Right ventricle myocardium inferior (tissue), 1 donor: ENCODE measurements at places on chromosomes 11 and 22. TPM values are rescaled to one million over a fixed set of nuclear protein-coding genes. Genes with fewer than 3 reads are reported as not detected.

DNA sequence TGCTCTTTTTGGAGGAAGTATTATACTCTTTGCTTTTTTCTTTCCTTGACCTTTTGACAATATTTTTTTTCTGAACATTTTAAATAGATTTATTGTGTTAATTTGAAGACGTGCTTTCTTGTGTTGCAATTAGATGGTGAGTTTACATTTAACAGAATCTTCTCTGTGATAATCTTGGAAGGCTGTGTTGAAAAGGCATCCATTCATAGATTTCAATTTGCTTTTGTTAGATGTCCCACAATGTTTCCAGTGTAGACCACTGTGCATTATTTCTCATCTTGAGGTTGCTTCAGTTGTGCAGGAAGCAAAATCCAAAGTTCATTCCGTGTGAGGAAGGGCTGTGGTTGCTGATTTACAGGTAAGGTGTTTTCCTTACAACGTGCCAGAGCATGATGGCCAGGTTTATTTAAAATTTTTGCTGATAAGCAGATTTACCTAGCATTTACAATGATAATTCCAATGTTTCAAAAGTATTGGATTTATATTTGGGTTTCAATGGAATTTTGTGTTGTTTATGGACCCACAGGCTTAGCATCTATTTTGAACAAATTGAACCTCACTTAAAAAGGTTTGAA lies 4.1 kb upstream of the OR5J2 start:
- DNase-seq, result no peak

The GRM5 gene
- total RNA-seq, result not detected

DNA sequence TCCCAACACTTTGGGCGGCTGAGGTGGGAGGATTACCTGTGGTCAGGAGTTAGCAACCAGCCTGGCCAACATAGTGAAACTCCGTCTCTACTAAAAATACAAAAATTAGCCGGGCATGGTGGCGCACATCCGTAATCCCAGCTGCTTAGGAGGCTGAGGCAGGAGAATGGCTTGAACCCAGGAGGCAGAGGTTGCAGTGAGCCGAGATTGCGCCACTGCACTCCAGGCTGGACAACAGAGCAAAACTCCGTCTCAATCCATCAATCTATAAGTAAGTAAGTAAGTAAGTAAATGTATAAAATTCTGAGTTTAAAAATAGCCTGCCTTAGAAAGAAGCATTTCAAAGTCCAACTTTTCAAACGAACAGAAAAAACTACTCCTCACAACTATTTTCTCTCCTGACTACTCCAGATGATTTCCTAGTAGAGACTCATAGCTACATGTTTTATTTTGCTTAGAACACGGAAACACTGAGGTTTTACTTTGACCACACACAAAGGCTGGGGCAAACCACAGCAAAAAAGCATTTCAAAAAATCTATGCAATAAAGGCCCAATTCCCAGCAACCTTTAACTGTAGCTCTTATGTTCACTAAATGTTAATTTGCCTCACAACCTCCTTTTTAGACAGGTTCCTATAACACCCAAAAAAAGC lies 16.3 kb downstream of the SPTY2D1 start:
- DNase-seq, result no peak

The OR5P2 gene
- total RNA-seq, result not detected

GRCh38 chr11:83938148-83938547 lies 652.0 kb upstream of the CCDC90B start:
- DNase-seq, result no peak

DNA sequence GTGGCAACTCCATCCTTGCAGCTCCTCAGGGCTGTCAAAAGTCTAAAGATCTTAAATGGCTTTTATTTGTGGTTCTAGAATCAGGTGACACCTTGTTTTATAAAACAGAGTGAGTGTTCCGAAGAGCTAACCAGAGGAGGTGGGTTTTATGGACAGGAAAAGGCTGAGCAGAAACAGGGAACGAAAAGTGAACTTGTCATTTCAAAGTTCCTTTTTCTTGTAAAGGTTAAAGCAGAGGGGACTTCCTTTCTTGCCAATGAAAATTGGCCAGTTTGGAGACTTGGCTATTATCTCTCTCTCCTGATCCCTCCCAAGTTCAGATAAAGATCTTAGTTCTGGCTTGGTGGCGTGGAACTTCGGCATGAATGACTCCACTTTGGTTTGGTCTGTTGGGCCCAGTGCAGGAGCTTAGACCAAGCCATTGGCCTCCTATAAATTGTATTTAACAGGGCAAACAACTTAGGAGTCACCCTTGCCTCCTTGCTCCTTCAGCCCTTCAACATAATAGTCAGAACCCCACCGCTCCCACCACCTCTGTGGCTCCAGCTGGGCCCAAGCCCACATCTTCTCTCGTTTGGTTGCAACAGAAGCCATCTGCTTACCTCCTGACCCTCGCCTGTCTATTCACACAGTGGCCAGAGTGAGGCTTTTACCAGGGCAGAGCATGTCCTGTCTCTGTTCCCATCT lies 102.4 kb upstream of the THY1 start:
- DNase-seq, result no peak

GRCh38 chr11:109641549-109641948 lies 219.6 kb downstream of the C11orf87 start:
- DNase-seq, result no peak

- DNase-seq, result no peak
These were observed 6.9 kb downstream of the TRABD start for GRCh38 chr22:50192436-50193204.

The AGBL2 gene
- total RNA-seq, result 0.14 TPM

GRCh38 chr22:49798486-49799151 lies 29.1 kb downstream of the BRD1 start:
- DNase-seq, result no peak

DNA sequence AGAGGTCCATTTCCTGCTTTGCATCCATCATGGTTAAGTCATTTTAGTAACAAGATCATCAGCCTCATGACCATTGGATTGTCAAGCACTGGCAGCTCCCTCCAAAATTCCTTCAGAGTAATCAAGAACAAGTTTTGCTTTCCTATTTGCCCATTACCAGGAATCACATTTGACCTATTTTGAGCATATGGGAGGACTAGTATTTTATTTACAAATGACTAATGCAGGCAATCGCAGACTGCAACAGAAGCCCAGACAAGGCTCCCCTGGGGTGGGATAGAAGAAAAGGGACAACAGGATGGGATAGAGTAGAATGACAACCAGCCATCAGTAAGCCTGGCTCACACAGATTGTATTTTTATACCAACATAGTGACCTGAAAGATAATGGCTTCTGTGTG lies 9.1 kb downstream of the MMP10 start:
- DNase-seq, result no peak

DNA sequence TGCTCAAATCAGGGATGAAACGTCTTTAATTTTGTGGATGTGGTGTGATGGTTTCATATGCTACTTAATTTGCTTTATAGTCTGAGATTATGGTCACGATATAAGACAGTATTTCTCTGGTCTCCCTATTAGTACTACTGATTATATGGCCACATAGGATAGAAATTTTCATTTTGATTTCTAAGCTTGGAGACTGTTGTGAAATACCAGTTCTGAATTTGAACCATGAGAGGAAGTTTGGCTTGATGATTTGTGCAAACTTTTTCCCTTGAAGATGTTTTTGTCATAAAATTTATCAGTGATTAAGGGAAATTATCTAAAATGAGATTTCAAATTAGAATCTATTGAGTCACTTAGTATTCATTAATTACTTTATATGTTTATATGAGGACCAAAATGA lies 2.7 kb downstream of the RNF169 start:
- no peak for DNase-seq

The OR51A2 gene
- total RNA-seq, result not detected

- DNase-seq, result no peak
These were observed 62.6 kb downstream of the KCNJ1 start for GRCh38 chr11:128804481-128804880.

DNA sequence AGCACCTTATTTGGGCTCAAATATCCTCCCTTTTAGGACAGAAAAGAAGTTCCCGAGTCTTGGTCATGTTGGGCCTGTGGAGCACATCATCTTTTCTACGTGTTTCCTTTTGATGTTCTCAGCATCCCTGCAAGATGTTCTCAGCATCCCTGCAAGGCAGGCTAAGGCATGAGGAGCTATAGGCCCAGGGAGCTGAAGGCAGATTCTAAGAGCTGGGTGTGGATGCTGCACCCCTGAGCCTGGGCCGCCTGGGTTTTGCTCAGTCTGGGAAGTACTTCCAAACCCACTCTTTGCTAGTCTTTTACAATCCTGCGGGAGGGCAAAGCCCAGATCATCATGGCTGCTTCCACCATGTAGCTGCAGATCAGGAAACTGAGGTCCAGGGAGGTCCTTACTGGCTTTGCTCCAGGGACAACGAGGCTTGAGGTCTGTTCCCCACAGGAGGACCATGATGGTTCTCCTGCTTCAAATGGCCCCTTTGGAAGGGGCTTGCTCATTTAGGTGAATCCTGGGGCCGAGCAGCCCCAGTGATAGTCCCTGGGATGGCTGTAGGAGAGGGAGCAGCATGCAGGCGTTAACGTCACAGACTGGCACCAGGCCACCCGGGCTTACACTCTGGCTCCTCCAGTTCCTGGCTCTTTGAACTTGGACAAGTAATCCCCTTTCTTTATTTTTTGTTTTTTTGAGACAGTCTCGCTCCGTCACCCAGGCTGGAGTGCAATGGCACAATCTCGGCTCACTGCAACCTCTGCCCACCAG lies 10.6 kb downstream of the LRRC75B start:
- no peak for DNase-seq

The WBP2NL gene
- total RNA-seq, result 0.24 TPM

The DEUP1 gene
- total RNA-seq, result not detected

DNA sequence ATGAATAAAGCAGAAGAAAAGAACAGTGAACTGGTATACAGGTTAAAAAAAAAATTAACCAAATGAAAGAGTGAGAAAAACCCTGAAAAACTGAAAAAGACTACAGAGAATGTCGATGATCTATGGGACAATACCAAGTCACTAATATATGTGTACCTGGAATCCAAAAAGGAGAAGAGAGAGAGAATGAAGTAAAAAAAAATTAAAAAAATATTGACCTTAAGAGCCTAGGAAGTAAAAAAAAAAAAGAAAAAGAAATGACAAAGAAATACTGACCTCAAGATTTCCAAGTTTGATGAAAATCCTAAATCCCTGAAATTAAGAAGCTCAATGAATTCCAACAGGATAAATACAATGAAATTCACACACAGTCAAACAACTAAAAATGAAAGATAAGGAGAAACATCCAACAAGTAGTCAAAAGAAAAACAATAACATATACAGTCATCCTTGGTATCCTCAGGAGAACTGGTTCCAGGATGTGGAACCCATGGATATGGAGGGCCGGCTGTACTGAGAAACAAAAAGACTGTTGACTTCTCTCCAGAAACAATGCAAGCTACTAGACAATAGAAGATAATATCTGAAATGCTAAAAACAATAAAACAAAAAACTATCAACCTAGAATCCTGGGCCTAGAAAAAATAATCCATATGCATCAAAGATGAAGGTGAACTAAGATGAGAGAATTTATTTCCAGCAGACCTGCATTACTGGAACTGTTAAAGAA lies 33.5 kb upstream of the SERPIND1 start:
- DNase-seq, result no peak

The PARVA gene
- 65.3 TPM for total RNA-seq

The HBD gene
- total RNA-seq, result not detected

The DGCR6L gene
- 44.2 TPM for total RNA-seq

The MMP12 gene
- total RNA-seq, result not detected

DNA sequence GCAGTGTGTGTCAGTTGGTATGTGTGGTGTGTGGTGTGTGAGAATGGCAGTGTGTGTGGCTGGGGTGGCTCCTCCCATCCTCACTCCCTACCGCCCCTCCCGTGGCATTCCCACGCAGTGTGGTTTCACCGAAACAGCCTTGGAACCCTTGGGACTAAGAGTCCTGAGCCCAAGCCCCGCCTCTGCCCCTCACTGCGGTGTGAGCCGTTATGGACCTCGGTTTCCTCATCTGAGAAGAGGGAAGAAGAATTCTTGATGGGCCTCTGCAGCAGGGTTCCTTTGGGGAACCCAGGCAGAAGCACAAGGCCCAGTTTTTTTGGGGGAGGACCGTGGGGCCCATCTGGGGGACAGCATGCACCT lies 7.2 kb downstream of the UPK3A start:
- DNase-seq, result peak; percentile 55

DNA sequence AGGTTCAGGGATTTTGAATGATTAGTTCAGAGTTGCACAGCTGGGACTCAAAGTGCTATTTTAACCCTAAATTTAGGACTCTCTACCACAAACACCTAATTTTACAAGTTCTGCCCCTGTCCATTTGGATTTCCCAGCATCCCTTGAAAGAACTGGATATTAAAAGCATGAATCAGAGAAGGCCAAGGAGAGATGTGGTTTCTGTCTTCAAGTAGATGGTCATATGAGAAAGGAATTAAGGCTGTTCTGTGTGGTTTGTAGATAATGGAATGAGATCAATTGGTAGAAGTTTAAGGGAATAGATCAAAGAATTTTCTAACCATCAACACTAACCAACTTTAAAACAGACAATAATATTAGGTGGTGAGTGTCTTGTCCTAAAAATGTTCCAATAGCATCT lies 106.4 kb upstream of the TENM4 start:
- DNase-seq, result no peak

The HEPACAM gene
- 0.41 TPM for total RNA-seq

DNA sequence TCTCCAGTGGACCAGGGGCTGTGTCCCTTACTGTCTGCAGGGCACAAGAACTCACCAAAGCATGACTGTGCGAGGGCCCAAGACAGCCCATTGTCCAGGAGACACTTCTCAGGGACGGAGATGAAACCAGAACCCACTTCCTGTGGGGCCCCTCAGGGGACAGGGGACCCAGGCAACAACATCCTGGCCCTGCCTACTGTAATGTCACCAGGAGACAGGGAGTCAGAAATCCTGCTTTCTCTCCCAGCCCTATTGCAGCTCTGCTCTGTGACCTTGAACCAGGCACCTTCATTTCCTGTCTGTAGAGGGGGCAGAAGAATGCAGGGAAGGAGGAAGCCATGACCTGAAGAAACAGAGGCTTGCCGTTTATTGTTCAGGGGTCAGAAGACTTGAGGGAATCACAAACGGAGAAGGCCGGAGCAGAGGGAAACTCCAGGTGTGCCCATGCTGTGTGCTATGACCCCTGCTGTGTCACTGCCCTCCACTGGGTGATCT lies 98.0 kb downstream of the NAT10 start:
- DNase-seq, result no peak

DNA sequence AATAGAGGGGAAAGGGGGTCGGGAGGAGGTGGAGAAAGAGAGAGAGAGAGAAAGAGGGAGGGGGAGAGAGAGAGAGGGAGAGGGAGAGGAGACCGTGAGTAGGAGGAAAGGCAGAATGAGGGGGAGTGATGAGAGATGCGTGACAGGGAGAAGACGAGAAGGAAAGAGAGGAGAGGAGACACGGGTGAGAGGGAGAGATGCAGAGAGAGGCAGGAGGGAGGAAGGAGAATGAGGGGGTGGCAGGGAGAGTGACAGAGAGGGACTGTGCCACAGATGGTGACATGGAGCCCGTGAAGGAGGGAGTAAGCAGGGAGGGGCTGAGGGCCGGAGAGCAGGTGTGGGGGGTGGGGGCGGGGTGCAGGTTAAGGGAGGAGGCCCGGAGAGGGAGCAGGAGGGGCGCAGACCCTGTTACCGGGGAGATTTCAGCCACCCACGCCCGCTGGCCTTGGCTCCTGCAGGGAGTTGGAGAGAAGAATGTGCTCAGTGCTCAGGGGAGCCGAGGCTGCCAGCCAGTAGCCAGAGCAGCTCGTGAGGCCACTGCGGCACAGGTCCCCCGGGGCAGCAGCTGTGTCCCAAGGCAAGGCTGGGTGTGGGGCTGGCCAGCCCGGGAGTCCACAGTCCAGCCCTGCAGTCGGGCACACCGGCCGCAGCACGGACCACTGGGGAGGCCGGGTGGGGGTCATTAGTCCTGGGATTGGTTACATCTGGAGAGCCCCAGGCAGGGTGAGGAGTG lies at the start of gene SSTR3:
SSTR3 (minus strand) TSS at position 304 of the 733 bp plus-strand sequence. CDS start 4,674 bp downstream, outside the sequence.
- no peak for DNase-seq
